Neuronal stem cell (in vitro differentiated cells): ENCODE measurements at places on chromosomes 2 and 18.

GRCh38 chr2:231425811-231426703, 30.5 kb downstream of the B3GNT7 start:
- DNase-seq: no peak

- no peak for DNase-seq
Observed at GRCh38 chr2:98335271-98335670, 11.0 kb upstream of the CNGA3 start.

DNA sequence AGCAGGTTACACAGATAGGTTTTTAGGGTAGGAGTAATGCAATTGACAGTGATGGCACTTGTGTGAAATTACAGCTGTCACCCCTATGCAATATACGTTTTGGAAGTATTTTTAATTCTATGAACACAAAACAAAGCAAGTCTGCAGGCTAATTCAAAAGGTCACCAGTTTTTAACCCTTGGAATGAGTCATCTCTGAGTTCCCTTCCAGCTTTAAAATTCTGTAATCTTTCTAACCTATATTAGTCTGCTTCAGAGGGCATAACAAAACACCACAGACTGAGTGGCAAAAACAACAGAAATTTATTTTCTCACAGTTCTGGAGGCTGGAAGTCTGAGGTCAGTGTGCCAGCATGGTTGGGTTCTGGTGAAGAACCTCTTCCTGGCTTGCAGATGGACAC, 596.9 kb upstream of the HNMT start:
- DNase-seq: no peak

- no peak for DNase-seq
Observed at GRCh38 chr2:103233691-103234090, 471.9 kb downstream of the TMEM182 start.

GRCh38 chr18:77059294-77059916, 73.2 kb downstream of the MBP start:
- DNase-seq: no peak

DNA sequence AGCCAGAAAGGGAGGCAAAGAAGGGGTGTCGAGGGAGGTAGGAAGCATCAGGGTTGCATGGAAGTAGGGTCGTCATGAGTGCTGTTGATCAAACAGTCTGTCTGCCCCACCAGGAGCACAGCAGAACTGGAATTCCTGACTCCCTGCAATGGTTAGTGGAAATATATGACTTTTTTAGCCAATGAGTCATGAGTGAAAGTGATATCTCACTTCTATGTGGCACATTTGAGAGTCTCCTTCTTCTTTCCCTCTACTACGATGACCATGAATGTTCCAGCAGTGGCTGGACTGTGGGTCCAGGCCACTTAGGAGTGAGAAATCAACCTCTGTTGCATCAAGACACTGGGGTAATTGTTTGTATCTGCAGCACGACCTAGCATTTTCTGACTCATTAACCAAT, 199.5 kb downstream of the TTC32 start:
- no peak for DNase-seq

GRCh38 chr2:63661076-63661475, 72.3 kb downstream of the MDH1 start:
- DNase-seq: no peak

- no peak for DNase-seq
Observed at GRCh38 chr18:10946058-10946457, 203.3 kb downstream of the PIEZO2 start.

DNA sequence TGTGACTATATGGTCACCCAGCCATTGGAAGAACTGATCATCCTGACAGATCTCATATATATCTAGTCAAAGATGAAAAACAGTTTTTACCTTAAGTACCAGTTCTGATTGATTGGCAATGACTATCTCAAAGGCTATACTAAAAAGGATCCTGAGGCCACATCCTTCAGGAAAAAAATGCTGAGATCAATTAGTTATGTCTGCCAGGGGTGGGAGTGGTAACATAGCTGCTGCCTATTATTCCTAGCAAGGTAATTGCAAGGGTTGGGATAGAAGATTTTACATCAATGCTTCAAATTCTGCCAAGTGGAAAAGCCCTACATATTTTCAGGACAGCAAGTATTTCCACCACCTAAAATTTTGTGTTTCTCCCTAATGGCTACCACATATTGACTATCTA, 114.7 kb downstream of the C1D start:
- no peak for DNase-seq

DNA sequence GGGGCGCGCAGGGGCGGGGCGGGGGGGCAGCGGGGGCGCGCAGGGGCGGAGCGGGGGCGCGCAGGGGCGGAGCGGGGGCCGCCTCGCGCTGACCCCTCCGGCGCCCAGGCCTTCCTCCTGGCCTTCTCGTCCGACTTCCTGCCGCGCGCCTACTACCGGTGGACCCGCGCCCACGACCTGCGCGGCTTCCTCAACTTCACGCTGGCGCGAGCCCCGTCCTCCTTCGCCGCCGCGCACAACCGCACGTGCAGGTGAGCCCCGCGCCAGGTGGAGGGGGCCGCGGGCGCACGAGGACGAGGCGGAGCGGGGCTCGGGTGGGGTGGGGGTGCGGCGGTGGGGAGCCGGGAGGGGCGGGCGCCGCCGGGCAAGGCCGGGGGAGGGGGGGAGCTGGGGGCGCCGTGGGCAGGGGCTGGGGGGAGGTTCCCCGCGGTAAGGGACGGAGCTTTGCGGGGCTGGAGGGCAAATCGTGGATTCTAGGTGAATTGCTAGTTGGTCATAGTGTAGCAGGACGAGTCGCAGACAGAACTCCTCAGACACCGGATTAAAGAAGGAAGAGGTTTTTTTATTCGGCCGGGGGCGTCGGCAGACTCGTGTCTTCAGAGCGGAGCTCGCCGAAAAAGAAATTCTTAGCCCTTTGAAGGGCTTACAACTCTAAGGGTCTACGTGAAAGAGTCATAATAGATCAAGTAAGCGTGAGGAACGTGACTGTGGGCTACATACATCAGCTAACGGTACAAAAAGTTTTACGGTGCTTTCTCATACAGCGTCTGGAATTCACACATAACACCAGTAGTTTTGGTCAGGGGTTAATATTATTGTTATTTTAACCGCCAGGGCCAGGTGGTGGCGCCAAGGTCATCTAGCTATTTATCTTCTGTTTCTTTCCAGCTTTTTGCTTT, 29.9 kb downstream of the ANO7 start:
- peak; percentile 45 for DNase-seq

DNA sequence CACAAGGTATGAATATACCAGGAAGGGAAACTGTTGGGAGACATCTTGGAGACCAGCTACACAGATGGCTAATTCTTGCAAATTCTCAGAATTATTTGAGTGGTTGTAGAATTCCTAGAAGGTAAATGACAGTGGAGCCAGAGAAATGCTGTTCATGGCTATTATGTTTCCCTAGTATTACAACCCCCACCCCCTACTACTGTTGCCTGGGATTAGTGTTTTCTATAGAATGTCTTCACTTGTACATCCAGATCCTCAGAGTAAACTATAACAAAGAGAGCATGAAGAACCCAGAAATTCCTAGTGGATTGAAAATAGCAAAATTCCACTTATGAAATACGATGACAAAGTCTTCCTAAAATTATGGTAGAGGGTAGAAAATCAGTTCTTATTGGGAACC, 15.3 kb downstream of the LGALSL start:
- DNase-seq: no peak
